H7 (cell line): ENCODE measurements at places on chromosomes 6 and 20. TPM values are rescaled to one million over a fixed set of nuclear protein-coding genes. Genes with fewer than 3 reads are reported as not detected.

DNA sequence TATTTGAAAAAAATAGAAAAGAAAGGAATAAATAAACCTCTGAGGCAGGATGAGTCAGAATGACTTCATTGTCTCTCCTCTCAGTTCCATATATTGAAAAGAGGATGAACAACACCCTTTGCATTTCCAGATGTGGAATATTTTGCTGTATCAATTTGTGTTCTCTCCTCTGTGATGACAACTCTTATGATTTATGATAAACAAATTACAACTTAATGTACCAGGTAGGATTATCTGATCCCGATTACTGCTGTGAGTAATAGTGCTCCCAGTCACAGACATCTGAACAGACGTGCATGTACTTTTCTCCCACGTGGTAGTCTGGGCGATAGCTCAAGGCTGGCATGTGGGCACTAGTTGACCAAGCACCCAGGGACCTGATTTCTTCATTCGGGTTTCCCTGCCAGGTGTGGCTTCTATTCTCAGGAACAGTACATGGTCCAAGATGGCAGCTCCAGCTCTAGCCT, 142.1 kb upstream of the SULF2 start:
- DNase-seq: no peak

DNA sequence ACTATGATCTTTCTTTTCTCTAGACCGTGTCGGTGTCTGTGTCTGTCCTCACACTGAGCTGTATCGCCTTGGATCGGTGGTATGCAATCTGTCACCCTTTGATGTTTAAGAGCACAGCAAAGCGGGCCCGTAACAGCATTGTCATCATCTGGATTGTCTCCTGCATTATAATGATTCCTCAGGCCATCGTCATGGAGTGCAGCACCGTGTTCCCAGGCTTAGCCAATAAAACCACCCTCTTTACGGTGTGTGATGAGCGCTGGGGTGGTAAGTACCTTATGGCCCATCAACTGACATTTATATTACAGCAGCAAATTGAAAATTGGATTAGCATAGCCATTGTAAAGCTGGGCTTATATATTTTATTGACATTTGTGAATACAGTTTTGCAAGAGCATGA, 72.2 kb upstream of the GFRAL start:
- DNase-seq: no peak

- no peak for DNase-seq
These were observed 1228.2 kb upstream of the CITED2 start for GRCh38 chr6:140602431-140603248.

GRCh38 chr6:93562582-93562981, 143.2 kb upstream of the EPHA7 start:
- no peak for DNase-seq

- no peak for DNase-seq
These were observed 48.4 kb downstream of the GCNT2 start for GRCh38 chr6:10569392-10570127.

GRCh38 chr6:35960187-35960586, 39.3 kb upstream of the SRPK1 start:
- DNase-seq: no peak

- DNase-seq: no peak
These were observed 833.7 kb downstream of the TFAP2A start for GRCh38 chr6:9581155-9581554.

- no peak for DNase-seq
These were observed 46.0 kb downstream of the SIRPA start for GRCh38 chr20:1941226-1941625.

- no peak for DNase-seq
These were observed 212.2 kb downstream of the HIVEP2 start for GRCh38 chr6:142732790-142733189.

The RAD21L1 gene
- total RNA-seq: not detected in 2 replicates

The JARID2 gene
- 95.2 and 147 TPM in 2 replicates for total RNA-seq

The ECI2 gene
- 98.8 and 107 TPM in 2 replicates for total RNA-seq

The HLA-E gene
- total RNA-seq: 45.8 and 61.9 TPM in 2 replicates
